ENCODE measurements at places on chromosomes 2 and 18.

DNA sequence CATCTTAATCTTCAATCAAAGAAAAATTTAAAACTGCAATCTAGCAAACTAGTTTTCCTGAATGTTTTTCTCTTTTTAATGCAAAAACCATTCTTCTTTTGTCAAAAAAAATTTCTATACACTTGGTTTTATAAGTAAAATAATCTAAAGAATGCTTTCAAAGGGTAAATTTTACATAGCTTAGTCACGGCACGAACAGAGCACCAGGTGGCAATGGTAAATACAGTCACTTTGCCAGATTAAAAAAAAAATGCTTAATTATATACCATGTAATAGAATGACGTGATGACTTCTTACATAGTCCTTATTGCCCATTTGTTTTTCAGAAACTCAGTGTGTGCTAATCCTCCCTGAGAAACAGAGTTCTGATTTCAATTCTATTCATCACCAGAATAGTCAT lies 10.4 kb downstream of the FEZ2 start:
- DNase-seq = no peak

DNA sequence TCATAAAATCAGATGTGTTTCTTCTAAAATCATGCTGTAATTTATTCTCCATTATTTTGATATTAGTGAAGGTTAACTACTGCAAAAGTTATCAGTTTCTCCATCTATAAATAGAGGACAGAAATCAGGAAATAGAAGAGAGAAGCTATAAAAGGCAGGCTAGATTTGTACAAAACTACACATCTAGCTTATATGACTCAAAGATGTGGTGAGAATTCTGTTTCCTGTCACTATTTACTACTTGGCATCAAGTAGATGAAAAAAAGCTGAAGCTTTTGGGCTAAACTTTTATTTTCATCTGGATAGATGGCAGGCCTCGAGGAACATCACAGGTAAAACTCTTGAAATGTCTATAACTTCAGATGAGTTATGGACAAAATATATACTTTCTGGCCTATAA lies 49.8 kb upstream of the NAB1 start:
- no peak for DNase-seq

- no peak for DNase-seq
These were observed 674.3 kb downstream of the STK39 start for GRCh38 chr2:167572883-167573619.

DNA sequence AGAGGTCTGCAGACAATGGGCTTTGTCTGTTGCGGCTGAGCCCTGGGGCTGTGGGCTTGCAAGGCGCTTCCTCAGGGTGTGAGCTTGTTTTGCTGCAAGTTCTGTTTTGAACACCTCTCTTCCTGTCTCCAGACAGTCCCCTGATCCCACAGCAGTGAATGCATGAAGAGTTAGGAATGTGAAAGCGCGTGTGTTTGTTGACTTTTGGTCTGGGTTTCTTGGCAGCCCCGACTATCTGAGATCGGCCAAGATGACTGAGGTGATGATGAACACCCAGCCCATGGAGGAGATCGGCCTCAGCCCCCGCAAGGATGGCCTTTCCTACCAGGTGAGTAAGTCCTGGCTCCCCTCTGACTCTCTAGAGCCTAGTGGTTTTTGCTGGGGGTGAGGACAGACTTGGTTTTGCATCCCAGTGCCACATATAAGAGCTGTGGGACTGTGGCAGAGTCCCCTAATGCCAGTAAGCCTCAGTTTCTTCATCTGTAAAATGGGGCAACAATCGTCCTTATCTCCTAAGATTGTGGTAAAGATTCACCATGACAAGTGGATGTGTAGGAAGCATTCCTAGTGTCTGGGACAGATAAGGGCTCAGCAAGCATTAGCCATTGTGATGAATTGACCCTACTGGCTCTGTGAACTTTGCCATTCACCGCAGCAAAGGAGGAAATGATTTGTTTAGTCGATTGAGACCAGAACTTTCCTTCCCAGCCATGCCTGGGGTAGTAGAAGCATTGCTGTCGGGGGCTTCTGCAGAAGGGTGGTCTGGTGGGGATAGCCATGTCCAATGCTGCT lies 3.0 kb downstream of the LBH start:
- DNase-seq = peak; percentile 62

DNA sequence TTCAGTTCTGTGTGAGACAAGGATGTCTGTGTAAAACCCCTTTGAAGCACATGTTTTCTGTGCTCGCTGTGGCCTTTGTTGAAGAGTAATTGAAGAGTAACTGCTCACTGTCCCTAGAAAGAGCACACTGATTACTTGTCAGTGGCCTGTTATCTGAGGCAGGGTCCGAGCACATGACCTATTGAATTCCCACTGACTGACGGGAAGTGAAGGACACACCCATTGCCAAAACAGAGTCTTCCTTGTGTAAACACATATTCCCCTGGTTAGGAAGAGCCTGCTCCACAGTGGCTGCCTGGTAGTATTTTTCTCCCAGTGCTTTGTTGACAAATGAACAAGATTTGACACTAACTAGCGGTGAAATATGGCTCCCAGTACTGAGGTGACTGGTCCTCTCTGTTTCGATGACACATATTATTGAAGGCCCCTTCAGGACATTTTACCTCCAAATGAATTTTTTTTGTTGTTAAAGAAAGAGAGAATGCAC lies 148.5 kb upstream of the GYPC start:
- no peak for DNase-seq

DNA sequence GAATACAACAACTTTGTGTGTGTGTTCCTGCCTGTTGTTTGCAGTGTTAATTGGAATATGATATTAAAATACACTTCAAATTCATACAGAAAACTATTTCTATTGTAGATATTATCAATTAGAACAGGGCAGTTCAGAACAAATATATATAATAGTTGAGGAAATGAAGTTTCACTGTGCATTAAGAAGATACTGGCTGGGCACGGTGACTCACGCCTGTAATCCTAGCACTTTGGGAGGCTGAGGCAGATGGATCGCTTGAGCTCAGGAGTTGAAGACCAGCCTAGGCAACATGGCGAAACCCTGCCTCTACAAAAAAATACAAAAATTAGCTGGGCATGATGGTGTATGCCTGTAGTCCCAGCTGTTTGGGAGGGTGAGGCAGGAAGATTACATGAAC lies 79.3 kb downstream of the ASAP2 start:
- no peak for DNase-seq

DNA sequence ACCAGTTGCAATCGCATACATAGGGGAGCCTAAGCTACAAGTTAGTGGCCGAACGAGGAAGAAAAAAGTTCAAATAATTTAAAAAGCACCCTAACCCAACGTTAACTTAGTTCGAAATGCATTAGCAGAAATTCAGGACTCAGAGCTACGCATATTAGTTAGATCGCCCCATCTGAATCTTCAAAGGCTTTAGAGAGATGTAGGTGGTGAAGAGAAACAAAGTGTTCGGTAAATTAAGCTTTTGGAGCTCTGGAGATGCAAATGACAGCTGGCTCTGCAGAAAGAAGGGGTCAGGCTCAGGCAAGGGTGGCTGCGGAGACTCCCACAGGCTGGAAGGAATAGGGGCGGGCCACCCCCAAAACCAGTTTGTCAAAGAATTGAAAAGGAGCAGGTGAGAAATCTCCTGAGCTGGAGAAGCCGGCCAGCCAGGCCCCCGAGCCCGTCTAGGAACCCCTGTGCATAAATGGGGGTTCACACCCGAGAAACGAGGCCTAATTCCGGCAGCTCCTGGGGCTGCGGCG lies 621 bp downstream of the TXNL1 start:
- DNase-seq = no peak

GRCh38 chr18:48826806-48827205 lies 124.0 kb downstream of the SMAD7 start:
- no peak for DNase-seq

- no peak for DNase-seq
These were observed 174.5 kb upstream of the MGAT5 start for GRCh38 chr2:134079373-134079772.

- DNase-seq = no peak
These were observed 490.4 kb upstream of the FANCL start for GRCh38 chr2:58731488-58731869.

- DNase-seq = no peak
These were observed 437.5 kb downstream of the NR4A2 start for GRCh38 chr2:155895016-155895415.

DNA sequence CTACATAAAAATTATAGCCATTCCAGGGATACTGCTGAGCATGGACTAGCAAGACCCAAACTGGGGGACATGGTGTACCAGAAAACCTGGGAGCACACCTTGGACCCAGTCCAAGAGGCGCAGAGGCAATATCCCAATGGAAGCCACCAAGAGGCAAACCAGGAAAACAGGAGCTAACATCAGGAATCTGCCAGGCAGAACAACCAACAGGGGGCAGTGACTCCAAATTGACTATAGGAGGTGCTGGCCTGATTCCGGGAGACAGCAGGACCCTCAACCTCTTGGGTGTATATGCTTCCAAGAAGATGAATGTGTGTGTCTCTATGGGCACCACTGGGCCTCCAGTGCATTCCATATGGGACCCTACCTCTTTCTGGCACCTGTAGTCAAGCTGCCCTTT lies 172.7 kb upstream of the ARL4C start:
- no peak for DNase-seq

DNA sequence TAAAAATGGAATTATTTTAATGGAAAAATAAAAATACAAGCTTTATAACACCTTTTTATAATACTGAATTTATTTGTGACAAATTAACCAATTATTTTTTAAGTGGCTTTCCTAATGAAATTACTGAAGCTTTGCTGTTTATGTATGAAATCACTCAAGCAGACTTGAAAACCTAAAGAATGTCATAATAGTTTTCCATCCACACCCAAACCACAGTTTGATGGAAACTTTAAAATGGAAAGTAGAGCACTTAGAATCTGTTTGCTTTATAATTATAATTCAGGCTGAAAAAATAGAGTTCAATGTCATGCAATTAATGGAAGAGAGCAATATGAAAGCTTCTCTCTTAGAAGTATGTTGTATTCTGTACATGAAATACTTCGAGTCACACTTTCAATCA lies 31.6 kb upstream of the WDR75 start:
- DNase-seq = no peak

DNA sequence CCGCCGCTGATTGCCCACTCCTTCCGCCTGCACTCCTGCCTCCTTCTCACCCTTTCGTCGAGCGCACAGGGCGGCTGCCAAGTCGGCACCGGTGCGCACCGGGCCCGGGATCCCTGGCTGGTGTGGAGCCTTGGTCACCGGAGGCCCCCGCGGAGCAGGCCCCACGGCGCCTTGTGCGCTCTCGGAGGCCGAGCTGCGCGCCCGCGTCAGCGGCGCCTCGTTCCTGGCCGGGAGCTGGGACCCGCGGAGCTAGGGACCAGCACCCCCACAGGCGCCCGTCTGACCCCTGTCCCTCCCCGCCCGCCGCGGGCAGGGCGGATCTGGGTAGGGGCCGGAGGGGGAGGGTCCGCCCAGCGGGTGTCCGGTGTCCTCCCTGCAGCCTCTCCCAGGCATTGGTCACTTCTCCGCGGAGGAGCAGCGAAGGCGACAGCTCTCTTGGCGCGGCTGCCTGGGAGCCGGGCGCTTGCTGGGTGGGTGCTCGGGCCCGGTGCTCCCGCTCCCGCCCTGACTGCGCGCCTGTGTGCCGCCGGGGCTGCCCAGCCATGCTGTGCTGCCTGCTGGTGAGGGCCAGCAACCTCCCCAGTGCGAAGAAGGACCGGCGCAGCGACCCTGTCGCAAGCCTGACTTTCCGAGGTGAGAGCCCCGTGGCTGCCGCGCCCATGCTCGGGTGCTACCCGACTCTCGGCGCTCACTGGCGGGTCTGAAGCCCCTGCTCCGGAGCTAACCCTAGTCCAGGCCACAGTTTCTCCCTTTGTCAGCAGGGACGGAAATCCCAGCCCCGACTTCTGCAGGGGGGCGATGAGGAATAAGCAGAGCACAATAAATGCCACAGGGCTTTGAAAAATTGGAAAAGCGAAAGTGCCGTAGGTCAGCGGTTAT lies 13.2 kb downstream of the DYSF start:
- DNase-seq = no peak

DNA sequence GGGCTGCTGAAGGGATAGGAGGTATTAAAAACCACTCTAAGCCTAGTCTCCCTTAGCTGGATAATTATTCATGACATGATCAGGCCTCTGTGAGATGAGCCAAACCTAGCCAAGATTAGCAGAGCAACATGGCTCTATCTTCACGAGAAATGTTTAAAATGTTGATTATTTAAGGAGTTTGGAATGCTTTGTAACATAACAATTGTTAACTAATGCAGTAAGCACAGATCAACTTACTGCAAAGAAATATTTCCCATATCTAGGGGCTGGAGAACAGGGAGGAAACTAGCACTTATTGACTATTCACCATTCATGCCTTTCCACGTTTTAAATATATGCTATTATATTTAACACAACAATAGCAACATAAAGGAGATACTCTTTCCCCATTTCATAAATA lies 833.7 kb upstream of the CHAC2 start:
- no peak for DNase-seq

- no peak for DNase-seq
These were observed 35.5 kb upstream of the SP5 start for GRCh38 chr2:170679607-170680079.

DNA sequence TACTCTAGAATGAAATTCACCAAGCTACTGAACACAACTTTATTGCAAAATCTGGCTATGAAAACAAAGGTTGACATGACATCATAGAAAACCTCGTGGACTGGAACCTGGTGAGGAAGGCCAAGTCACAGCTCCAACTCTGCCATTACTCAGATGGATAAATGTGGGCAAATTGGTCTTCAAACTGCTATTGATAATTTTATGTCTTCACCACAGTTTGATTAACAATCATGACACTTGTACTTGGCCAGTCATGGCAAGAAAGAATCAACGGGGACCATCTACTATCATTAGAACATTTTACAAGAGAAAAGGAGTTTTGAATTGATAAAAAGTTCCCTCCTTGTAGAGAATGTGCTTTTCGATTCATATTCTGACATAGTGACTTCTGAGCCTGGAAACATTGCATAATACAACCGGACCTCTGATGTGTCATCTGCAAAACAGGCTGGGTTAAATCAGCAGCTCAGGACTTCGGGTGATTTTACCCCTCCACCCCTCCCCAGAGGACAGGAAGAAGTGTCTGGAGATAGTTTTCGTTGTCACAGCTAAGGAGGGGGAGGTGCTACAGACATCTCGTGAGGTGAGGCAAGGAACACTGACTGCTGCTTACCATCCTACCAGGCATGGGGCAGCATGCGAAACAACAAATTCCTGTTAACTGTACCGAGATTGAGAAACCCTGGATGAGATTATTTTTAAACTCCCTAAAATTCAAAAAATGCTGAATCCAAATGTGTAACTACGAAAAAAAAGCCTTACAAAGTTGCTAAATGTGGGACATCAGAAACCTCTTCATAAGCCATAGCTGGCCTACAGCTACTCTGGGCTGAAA lies 8.4 kb downstream of the L3MBTL4 start:
- DNase-seq = no peak

All from activated CD4-positive, alpha-beta T cell treated with anti-CD3 and anti-CD28 coated beads, Interleukin-2, amount 50 U/mL, for 16 hours (primary cell).